ENCODE measurements at places on chromosomes 2 and 18. TPM values are rescaled to one million over a fixed set of nuclear protein-coding genes. Genes with fewer than 3 reads are reported as not detected.

The UCN gene
- 2.4 TPM for total RNA-seq

The MYO5B gene
- 0.29 TPM for total RNA-seq

The FIGN gene
- not detected for total RNA-seq

The SPC25 gene
- 32.8 TPM for total RNA-seq

The BMP10 gene
- total RNA-seq, result not detected

The STARD6 gene
- total RNA-seq, result 0.32 TPM

The SLC25A52 gene
- total RNA-seq, result not detected

The ERMN gene
- 1.6 TPM for total RNA-seq

The MLPH gene
- total RNA-seq, result not detected

The SPRED2 gene
- total RNA-seq, result 9.6 TPM

DNA sequence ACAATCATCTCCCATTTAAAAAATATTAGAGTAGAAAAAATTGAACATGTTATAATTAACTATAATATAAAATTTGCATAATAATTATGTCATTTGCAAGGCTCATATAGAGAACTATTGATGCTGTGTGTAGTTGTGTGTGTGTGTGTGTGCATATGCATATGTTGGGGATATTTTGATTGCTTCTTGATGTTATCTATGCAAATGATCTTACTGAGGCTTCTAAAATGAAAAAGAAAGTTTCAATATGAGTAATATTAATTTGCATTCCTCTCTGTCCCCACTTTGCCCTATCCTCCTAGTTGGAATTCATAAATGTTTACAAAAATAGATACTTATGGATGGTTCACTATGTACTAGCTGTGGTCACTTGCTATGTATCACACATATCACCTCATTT lies 523.3 kb downstream of the TRIB2 start:
- no peak for ATAC-seq

GRCh38 chr2:43899589-43899988 lies 60.8 kb downstream of the ABCG8 start:
- ATAC-seq, result no peak

- no peak for ATAC-seq
These were observed 114.8 kb downstream of the BCL11A start for GRCh38 chr2:60438653-60439052.

- ATAC-seq, result no peak
These were observed 10.8 kb downstream of the FOSL2 start for GRCh38 chr2:28403370-28403956.

DNA sequence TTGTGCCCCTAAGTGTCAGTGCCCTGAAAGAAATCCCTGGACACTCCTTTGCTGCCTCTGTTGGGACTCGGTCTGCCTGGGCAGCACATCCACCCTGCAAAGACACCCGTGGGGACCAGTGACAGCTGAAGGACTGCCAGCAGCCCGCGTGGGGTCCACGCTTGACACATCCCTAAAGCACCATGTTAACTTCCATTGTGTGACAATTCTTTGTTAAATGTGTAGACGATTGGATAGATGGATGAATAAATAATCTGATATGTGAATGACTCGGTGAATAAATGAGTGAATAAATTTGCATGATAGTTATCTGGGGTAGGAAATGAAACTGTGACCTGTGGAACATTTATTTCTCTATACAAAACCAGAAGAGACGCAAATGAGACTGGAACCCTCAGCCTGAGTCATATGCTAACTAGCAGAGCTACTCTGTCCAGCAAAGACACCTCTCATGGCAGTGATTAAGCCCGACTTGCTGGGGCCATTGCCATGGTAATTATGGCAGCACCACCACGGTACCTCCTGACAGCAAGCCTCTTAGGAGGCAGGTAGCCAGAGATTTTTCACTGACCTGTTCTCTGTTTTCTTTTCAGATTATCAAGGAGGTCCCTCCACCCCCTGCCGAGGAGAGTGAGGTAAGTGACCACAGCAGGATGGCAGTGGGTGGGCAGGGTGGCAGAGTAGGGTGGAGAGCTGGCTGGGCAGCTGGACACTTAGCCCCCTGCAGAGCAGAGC lies 156.8 kb downstream of the ANTXR1 start:
- peak; percentile 79 for ATAC-seq

DNA sequence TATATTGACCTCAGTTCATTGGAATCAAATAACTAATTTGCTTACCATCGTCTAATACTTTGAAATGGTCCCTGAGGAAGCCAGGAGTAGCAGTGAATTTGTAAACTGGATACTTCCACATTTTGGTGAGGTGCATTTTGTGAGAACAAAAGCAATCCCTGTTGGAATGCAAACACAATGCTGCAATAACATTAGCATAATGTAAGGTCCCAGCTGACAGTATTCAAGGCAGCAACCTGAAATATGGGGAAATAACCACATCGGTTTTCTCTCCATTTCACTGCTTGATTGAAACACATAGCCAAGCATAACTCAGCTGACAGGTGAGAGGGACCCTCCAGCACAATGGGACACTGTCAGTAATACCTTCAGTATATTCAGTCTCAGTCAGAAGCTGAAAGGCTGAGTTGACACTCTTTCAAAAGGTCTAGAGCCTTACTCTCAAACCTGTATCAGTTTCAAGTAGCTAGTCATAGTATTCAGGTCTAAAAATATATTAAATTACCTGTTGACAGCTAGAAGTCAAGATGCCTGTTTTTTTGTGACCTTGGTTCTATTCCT lies 1311.9 kb upstream of the NRXN1 start:
- ATAC-seq, result no peak

DNA sequence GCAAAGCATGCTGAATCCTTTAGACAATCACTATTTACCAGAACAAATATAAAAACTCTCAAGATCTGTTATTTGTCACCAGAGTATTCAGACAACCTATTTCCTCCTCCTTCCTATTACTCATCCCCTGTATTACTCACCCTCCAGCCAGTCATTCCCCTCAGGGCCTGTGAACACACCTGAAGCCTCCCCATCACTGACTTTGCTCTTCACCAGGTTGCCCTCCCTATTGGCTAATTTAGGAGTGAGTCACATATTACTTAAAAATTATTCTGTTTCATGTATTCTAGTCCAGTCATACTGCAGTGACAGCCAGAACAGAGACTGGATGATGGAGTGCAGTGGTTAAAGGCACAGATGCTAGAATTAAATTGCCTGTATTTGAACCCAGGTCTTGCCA lies 3.7 kb upstream of the ATG16L1 start:
- ATAC-seq, result peak; percentile 91

DNA sequence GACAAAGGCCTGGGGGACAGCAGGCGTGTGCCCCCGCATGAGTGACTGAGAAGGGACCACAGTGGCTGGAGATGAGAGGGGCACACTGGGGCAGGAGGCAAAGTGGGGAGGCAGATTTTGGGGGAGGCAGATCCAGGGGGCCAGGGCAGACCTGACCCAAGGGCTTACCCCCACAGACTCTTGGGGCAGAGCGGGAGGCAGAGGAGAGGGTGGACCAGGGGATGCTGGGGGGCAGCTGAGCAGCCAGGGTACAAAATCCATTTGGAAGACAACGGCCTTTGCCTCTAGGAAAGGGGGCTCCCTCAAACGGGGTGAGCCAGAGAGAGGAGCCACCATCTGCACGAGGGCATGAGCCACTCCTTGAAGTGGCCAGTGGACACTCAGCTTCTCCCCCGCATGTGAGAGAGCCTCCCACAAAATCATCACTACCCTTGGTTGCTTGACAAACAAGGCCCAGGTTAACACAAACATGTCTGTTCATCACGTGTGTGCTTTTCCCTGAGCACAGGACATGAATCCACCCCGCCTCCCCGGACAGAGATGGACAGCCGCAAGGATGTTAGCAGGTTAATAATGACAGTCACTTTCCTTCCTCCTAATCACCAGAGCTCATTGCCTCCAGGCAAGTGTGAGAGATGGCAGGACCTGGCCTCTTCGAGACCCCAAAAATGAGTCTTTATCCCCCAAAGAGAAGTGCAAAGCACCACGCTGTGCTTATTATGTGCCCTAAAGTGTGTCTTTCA lies 72.0 kb upstream of the RAB6C start:
- ATAC-seq, result no peak

GRCh38 chr2:97662386-97662894 lies 1.4 kb downstream of the ACTR1B start:
- ATAC-seq, result no peak

DNA sequence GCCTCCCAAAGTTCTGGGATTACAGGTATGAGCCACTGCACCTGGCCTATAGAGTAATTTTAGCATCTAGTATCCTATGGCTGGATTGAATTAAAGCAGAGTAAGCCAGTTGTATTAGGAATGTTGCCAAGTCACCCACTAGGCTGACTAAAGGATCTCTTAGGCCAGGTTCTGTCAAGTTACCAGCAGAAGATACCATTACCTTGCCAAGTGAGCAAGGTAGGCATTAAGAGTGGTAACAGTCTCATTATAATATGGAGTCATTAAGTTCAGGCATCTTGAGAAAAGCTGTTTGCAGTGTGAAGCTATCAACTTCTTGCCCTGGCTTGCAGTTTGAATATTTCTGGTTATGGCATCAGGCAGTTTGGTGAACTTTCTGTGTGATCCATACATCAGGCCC lies 37.0 kb upstream of the MTCL1 start:
- ATAC-seq, result no peak

DNA sequence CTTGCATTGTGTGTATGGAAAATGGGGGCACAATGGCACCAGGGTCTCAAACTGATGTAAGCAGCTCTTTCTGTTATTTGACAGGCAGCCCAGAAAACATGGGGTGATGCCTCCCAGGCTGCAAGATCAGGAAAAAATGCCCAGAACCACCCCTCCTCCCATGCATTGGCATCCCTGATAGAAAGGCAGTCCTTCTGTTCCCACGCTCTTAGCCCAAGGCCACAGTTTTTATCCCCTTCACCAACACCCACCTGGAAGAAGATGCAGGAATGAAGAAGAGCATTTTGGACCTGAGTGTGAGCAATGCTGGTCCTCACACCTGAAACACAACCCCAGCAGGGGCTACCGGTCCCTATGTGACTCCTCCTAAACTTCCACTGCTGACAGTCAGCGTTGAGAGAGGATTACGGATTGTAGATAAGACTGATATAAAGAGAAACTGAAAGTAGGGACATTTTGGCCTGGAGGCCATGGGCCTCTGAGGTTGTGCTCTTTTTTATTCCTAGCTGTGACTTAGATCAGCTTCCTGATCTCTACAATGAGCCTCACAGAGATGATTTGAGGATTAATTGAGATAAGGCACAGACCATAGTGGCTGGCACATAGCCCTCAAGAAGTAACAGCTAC lies 386.0 kb upstream of the ATP5MC3 start:
- ATAC-seq, result no peak

DNA sequence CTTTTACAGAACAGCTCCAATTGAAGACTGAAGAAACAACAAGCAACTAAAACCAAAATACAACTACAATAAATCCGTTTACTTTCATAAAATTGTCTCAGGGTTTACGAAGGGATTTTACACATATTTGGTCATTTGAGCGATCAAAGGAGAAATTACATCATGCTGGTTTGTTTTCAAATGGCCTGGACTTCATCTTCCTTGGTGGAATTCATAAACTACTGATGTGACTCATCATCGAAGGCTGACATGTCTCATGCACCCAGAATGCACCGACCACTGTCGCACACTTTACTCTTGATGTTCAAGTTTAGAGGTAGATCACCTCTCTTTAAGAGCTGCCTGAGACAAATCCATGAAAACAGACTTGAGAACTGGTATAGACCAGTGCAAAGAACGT lies 25.6 kb upstream of the PMAIP1 start:
- ATAC-seq, result no peak

- ATAC-seq, result no peak
These were observed 33.3 kb downstream of the IL1R2 start for GRCh38 chr2:102025016-102025501.

DNA sequence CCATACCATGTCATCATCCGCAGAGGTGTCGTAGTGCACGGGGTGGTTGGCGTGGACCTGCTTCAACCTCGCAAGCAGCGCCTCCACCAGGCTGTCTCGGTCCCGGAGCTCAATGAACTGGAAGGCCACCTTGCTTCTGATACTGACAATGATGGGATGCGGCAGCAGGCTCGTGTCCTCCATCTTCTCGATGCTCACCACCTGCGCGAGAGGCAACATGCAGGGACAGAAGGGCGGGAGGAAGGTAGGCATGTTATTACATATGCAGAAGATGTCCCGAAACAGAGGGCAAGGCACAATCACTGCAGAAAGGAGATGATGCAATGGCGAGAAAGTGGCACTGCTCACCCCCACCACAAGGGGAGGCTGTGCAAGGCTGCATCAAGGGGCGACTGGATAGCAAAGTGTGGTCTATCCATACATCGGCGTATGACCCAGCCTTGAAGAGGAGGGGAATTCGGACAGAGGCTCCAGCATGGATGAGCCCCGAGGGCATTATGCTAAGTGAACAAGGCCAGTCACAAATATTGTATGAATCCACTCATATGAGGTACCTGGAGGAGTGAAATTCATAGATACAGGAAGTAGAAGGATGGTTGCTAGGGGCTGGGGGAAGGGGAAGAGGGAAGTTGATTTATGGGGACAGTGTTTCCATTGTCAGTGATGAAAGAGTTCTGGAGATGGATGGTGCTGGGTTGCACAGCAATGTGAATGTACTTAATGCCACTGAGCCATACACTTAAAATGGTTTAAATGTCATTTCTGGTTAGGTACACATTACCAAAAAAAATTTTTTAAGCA lies 36.6 kb downstream of the RPL31 start:
- ATAC-seq, result no peak

- peak; percentile 64 for ATAC-seq
These were observed 13.0 kb upstream of the TYMS start for GRCh38 chr18:644395-645004.

- ATAC-seq, result no peak
These were observed 155.4 kb downstream of the MAP2 start for GRCh38 chr2:209579230-209579749.

Data from activated T-helper 17 cell treated with anti-CD3 and anti-CD28 coated beads, Interleukin-2, amount 50 U/mL, for 72 hours (primary cell).